HFFc6 (cell line): ENCODE measurements at places on chromosomes 2 and 18. TPM values are rescaled to one million over a fixed set of nuclear protein-coding genes. Genes with fewer than 3 reads are reported as not detected.

DNA sequence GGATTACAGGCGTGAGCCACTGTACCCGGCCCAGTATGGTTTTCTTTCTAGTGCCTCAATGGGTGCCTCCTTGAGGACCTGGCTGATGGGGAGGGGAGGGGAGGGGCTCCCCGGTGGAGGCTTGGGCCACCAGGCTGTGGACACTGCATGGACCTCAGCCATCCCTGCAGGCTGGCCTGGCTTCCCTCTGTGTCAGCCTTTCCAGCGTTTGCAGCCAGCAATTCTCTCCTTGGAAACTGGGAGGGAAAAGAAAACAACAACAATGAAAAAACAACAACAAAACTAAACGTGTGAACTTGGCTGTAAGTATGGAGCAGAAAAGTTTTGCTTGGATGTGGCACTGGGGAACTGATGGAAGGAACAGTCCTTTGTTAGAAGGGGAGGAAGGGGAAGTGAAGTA, 159.3 kb downstream of the GLI2 start:
- peaks cover 22% of the 10 kb centered on the region for H3K36me3 ChIP-seq
- no peak overlapping the region for H3K4me3 ChIP-seq
- H3K27me3 ChIP-seq = peaks cover 8% of the 10 kb centered on the region
- peaks cover 48% of the 10 kb centered on the region for H3K4me1 ChIP-seq

DNA sequence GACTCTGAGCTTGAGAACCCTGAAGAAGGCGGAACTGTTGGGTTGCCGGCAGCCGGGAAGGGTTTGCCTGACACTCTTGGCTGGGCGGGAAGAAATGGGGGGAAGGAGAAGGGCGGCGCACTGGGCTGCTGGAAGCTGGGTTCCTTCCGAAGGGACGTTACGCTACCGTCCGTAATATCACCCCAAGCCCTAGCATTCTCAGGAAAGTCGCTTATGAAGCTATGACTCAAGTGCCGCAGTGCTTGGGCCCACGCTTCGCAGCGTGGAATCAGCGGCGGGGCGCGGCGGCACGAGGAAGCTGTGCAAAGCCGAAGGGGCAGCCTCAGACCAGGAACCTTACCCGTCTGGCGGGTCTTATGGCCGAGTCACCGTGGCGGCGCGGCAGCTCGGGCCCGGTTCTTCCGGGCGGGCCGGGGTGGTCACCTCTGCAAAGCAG, 50.2 kb upstream of the SIGLEC15 start:
- no peak for DNase-seq
- H3K27me3 ChIP-seq = no peaks in the 10 kb centered on the region
- peaks cover 5% of the 10 kb centered on the region for H3K36me3 ChIP-seq
- H3K4me3 ChIP-seq = peak overlapping the region; percentile 83

GRCh38 chr2:36861896-36862295, 104.4 kb downstream of the STRN start:
- peaks cover 14% of the 10 kb centered on the region; the same call in 1 of the 2 replicates for H3K4me1 ChIP-seq
- DNase-seq = no peak
- H3K36me3 ChIP-seq = peaks cover 45% of the 10 kb centered on the region
- no peak overlapping the region for H3K27ac ChIP-seq
- no peaks in the 10 kb centered on the region for H3K27me3 ChIP-seq

DNA sequence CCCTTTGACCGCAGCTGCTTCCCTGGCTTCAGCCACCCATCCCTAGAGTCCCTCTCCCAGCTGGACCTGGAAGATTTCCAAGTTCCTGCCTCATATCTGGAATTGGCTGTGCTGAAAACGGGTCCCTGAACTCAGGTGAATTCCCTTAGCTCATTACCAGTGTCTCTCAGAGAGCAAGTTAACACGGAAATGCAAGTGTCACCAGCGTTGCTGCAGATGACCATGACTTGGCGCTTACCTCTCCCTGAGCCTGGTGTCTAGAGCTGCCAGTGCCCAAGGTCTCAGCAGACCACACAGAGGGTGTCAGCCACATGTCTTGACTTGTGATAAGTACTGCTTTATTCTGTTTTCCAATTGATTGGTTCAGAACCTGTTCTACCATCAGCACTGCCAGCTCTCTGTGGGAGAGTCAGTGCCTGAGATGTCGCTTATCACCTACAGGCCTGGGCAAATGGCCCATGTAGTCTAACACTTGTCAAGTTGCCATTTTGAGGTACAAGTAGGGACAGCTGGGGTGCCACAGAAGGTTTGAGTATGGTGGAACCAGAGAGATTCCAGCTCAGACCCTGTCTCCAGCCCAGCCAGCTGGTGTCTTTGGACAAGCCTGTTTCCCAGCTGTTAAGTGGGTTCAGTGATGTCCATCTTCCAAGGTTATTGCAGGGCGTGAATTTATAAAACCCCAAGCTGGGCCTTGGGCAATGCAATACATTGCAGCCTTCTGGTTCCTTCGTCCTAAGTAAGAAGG, 48.7 kb downstream of the LYPD1 start:
- H3K36me3 ChIP-seq = no peaks in the 10 kb centered on the region
- no peak for DNase-seq
- H3K27me3 ChIP-seq = peaks cover 1% of the 10 kb centered on the region

DNA sequence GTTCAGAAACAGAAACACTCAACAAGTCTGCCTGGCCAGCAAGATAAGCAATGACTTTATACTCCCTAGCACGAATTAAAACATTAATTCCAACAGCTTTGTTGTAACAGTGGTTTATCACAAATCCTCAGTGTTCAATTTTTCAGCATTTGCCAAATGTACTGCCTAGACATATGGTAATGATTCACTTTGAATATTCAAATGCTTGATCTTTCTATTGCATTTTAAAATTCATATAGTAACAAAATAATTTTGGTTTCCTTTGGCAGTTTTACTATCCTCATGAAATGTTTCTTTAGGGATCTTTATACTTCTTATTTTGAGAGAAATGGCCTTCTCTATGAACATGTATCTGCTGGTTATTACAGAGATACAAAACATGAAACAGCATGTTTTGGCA, 851.8 kb upstream of the NXPH2 start:
- DNase-seq = no peak
- H3K4me3 ChIP-seq = no peak overlapping the region
- H3K36me3 ChIP-seq = no peaks in the 10 kb centered on the region
- H3K27ac ChIP-seq = no peak overlapping the region
- no peaks in the 10 kb centered on the region for H3K4me1 ChIP-seq
- H3K27me3 ChIP-seq = no peaks in the 10 kb centered on the region

DNA sequence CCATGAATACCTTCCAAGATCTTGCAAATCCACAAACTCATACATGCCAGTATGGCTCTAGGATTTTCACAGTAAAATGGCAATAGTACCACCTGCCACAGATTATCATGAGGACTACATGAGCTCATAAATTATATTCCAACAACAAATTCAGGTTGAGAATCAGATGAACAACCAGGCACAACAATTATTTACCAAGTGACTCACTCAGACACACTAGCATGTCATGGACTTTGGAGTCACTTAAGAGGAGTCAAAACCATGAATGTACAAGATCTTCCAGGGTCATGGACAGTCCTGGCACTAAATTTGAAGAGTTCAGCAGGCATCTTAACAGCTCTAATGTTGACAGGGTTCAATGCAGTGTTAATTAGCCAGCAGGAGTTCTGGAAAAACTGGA, 34.4 kb upstream of the BZW1 start:
- peaks cover 12% of the 10 kb centered on the region for H3K36me3 ChIP-seq
- H3K27ac ChIP-seq = no peak overlapping the region
- H3K27me3 ChIP-seq = no peaks in the 10 kb centered on the region
- peak; percentile 21 for DNase-seq
- peaks cover 38% of the 10 kb centered on the region for H3K4me1 ChIP-seq
- no peak overlapping the region for H3K4me3 ChIP-seq

GRCh38 chr2:26849056-26849999, 1.4 kb downstream of the DPYSL5 start:
- no peak overlapping the region for H3K4me3 ChIP-seq
- H3K27ac ChIP-seq = no peak overlapping the region
- H3K4me1 ChIP-seq = no peaks in the 10 kb centered on the region
- no peak for DNase-seq
- no peaks in the 10 kb centered on the region for H3K36me3 ChIP-seq

DNA sequence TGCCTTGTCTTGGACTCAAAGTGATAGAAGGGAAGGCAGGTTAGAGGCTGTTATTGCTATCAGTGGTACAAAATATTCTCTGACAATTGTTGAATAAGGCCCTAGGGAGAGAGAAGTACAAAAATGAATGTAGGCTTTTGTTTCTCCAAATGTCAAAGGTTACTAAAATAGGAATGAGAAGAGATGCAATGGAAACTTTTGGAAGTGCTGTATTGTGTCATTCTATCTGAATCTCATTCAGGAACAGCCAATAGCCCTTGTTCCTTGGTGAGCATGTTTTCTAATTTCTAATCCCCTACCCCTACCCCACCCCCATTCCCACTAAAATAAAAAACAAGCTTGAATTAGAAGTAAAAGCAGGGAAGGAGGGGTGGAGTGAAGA, 166.4 kb downstream of the GPD2 start:
- no peak for DNase-seq
- no peak overlapping the region for H3K27ac ChIP-seq
- H3K4me1 ChIP-seq = no peaks in the 10 kb centered on the region

- H3K27me3 ChIP-seq = peaks cover 7% of the 10 kb centered on the region; the same call in 1 of the 2 replicates
- no peaks in the 10 kb centered on the region for H3K36me3 ChIP-seq
- no peak overlapping the region for H3K4me3 ChIP-seq
- no peak for DNase-seq
- H3K4me1 ChIP-seq = peaks cover 6% of the 10 kb centered on the region; the same call in 1 of the 2 replicates
- no peak overlapping the region for H3K27ac ChIP-seq
Measured at GRCh38 chr2:137927846-137928245, 36.4 kb upstream of the HNMT start.

DNA sequence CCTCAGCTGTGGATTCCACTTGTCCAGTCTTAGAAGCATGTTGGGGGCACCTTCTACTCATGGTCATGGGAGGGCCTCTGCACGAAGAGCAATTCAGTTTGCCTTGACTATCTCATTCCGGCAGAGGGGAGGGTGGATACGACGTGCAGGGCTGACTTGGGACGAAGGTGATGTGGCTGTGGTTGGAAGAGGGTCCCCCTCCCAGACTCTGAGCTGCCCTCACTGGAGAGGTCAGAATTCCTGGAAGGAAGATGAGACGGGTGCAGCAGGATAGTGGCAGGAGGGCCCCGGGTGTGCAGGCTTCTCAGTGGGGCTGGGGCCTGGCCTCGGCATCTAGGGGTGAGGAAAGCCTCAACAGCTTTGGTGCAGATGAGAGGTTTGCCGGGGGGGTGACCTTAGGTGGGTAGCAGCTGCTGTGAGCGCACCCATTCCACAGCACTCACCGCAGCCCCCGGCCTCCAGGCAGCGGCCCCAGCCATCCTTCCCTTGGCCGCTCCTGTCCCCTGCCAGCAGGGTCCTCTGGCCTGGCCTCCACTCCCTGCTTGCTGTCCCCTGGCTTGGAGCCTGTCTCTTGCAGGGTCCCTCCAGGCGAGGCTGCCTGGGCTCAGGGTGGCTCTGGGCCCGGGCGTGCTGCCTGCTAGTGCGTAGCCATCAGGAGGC, 3.2 kb downstream of the RNPEPL1 start:
- H3K36me3 ChIP-seq = no peaks in the 10 kb centered on the region
- no peak overlapping the region for H3K4me3 ChIP-seq
- no peak for DNase-seq
- peaks cover 16% of the 10 kb centered on the region for H3K4me1 ChIP-seq
- peaks cover 3% of the 10 kb centered on the region; the same call in 1 of the 2 replicates for H3K27me3 ChIP-seq

GRCh38 chr18:48932822-48933510, 17.8 kb downstream of the SMAD7 start:
- peaks cover 100% of the 10 kb centered on the region for H3K4me1 ChIP-seq
- peak overlapping the region; percentile 71 for H3K4me3 ChIP-seq
- peaks cover 2% of the 10 kb centered on the region for H3K27me3 ChIP-seq
- DNase-seq = no peak
- H3K27ac ChIP-seq = peak overlapping the region; percentile 93

DNA sequence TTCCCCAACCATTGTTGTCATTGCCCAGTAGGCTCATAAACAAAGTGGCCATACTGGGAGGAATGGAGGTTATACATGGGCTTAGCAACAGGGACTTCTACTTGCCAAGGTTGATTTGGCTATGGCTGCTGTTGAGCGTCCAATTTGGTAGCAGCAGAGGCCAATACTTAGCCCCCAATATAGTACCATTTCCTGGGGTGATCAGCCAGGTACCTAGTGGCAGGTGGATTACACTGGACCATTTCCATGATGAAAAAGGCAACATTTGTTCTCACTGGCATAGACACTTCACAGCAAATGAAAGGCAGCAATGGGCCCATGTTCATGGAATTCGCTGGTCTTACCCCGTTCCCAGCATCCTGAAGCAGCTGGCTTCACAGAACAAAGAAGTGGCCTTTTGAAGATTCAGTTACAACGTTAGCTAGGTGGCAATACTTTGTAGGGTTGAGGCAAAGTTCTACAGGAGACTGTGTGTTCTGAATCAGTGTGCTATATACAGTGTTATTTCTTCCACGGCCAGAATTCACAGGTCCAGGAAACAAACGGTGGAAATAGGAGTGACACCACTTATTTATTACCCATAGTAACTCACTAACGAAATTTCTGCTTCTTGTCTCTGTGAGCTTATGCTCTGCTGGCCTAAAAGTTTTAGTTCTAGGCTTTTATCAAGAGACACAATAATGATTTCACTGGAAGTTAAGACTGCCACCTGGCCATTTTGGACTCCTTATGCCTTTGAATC, 37.5 kb downstream of the FBXO11 start:
- H3K4me3 ChIP-seq = no peak overlapping the region
- DNase-seq = no peak
- peaks cover 13% of the 10 kb centered on the region for H3K36me3 ChIP-seq
- peaks cover 2% of the 10 kb centered on the region; the same call in 1 of the 2 replicates for H3K27me3 ChIP-seq
- peak overlapping the region; percentile 33; the same call in 1 of the 2 replicates for H3K27ac ChIP-seq
- H3K4me1 ChIP-seq = peaks cover 62% of the 10 kb centered on the region

GRCh38 chr2:46862514-46862913, 53.1 kb downstream of the MCFD2 start:
- no peak overlapping the region for H3K27ac ChIP-seq
- H3K27me3 ChIP-seq = no peaks in the 10 kb centered on the region; the same call in none of the 2 replicates
- no peak overlapping the region for H3K4me3 ChIP-seq
- H3K36me3 ChIP-seq = peaks cover 17% of the 10 kb centered on the region
- no peak for DNase-seq

GRCh38 chr2:72109291-72109690, 38.4 kb downstream of the CYP26B1 start:
- H3K27me3 ChIP-seq = peaks cover 21% of the 10 kb centered on the region
- no peak overlapping the region for H3K27ac ChIP-seq
- DNase-seq = no peak
- no peak overlapping the region for H3K4me3 ChIP-seq
- peaks cover 18% of the 10 kb centered on the region for H3K4me1 ChIP-seq

GRCh38 chr18:43077510-43078308, 37.8 kb downstream of the RIT2 start:
- H3K4me1 ChIP-seq = no peaks in the 10 kb centered on the region
- no peak overlapping the region for H3K27ac ChIP-seq
- H3K27me3 ChIP-seq = peaks cover 1% of the 10 kb centered on the region; the same call in 1 of the 2 replicates
- H3K4me3 ChIP-seq = no peak overlapping the region
- DNase-seq = no peak

Gene HOXD3
- 0.29 TPM in 1 of 3 replicates, not detected in the others for total RNA-seq

Gene STK16
- 30.2 to 40.0 TPM (median 31.3 TPM) in 3 replicates for total RNA-seq

Gene CAPN13
- total RNA-seq = not detected in 3 replicates

Gene AQP4
- not detected in 3 replicates for total RNA-seq

Gene EGR4
- total RNA-seq = not detected in 3 replicates

Gene TP53I3
- total RNA-seq = 50.7 to 67.0 TPM (median 53.3 TPM) in 3 replicates

Gene C1QL2
- total RNA-seq = not detected in 3 replicates

Gene SNTG2
- not detected in 3 replicates for total RNA-seq
